Glutamatergic neuron (in vitro differentiated cells): ENCODE measurements at places on chromosomes 3 and 15. TPM values are rescaled to one million over a fixed set of nuclear protein-coding genes. Genes with fewer than 3 reads are reported as not detected.

P2RY1 gene
- 0.51 TPM for total RNA-seq

EFCAB12 gene
- 0.61 TPM for total RNA-seq

NEDD4 gene
- total RNA-seq = 3.7 TPM

GNAT1 gene
- total RNA-seq = not detected

SOX2 gene
- 23.5 TPM for total RNA-seq

CTDSPL gene
- 6.6 TPM for total RNA-seq

LDHAL6B gene
- total RNA-seq = not detected

GPX1 gene
- total RNA-seq = 239 TPM

SLC28A2 gene
- total RNA-seq = not detected

MESP2 gene
- total RNA-seq = not detected
